ENCODE measurements at places on chromosomes 6 and 20. TPM values are rescaled to one million over a fixed set of nuclear protein-coding genes. Genes with fewer than 3 reads are reported as not detected.

The OR2H2 gene
- total RNA-seq = not detected

The COL10A1 gene
- total RNA-seq = not detected

The CPNE1 gene
- 83.7 TPM for total RNA-seq

The DACT2 gene
- total RNA-seq = not detected

The MLIP gene
- 1.5 TPM for total RNA-seq

The CALHM4 gene
- 0.11 TPM for total RNA-seq

The STMND1 gene
- not detected for total RNA-seq

The KCNB1 gene
- total RNA-seq = not detected

The CRYBG1 gene
- total RNA-seq = 4.2 TPM

The PRL gene
- total RNA-seq = not detected

The GRM1 gene
- total RNA-seq = 0.09 TPM

The FHL5 gene
- not detected for total RNA-seq

The ERVFRD-1 gene
- total RNA-seq = not detected

The GSTA2 gene
- total RNA-seq = not detected

The PNLDC1 gene
- total RNA-seq = not detected

The NFATC2 gene
- 3.3 TPM for total RNA-seq

The BEND3 gene
- 3.1 TPM for total RNA-seq
